Ascending aorta (tissue), 2 donors: ENCODE measurements at places on chromosomes 7 and 10. TPM values are rescaled to one million over a fixed set of nuclear protein-coding genes. Genes with fewer than 3 reads are reported as not detected.

Gene AKR1C2
- 16.6 TPM for total RNA-seq

DNA sequence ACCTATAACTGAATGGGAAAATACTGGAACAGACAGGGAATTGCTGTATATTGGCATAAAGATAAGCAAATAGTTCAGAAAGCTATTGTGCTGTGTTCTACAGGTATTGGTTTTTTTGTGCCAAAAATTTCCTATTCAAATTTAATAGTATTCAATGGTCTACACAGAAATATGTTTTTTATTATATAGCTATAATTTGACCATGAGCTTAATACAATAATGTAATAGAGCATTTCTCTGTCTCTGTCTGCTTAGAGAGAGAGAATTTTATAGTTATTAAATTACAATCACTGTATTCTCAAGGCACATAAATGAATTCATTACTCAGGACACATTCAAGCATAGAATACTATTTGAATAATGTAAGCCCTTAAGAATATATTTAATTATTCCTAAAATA lies 62.3 kb upstream of the FZD8 start:
- H3K27ac ChIP-seq: no peak overlapping the region
- no peak for DNase-seq
- H3K36me3 ChIP-seq: no peaks in the 10 kb centered on the region
- no peaks in the 10 kb centered on the region for H3K27me3 ChIP-seq
- no peak overlapping the region for H3K4me3 ChIP-seq
- H3K4me1 ChIP-seq: no peaks in the 10 kb centered on the region

- no peak overlapping the region for H3K4me3 ChIP-seq
- H3K4me1 ChIP-seq: no peaks in the 10 kb centered on the region
- H3K27me3 ChIP-seq: no peaks in the 10 kb centered on the region
- H3K27ac ChIP-seq: no peak overlapping the region
- no peaks in the 10 kb centered on the region for H3K36me3 ChIP-seq
Measured at GRCh38 chr10:131646551-131647525, 254.0 kb upstream of the PPP2R2D start.

- DNase-seq: no peak
- no peaks in the 10 kb centered on the region for H3K36me3 ChIP-seq
- H3K27ac ChIP-seq: no peak overlapping the region
- H3K4me3 ChIP-seq: no peak overlapping the region
- H3K4me1 ChIP-seq: no peaks in the 10 kb centered on the region
Measured at GRCh38 chr10:106078895-106079576, 1085.5 kb downstream of the SORCS1 start.

- H3K4me3 ChIP-seq: peak overlapping the region; percentile 83
- peak overlapping the region; percentile 97 for H3K27ac ChIP-seq
- peaks cover 4% of the 10 kb centered on the region for H3K36me3 ChIP-seq
- no peaks in the 10 kb centered on the region for H3K27me3 ChIP-seq
Measured at GRCh38 chr7:516606-517456, 2.8 kb downstream of the PDGFA start.
